Activated T-helper 1 cell treated with anti-CD3 and anti-CD28 coated beads, Interleukin-12 subunit alpha, Interleukin-12 subunit beta, Interleukin-2, Interleukin-4 antibody, amounts not matched to agents 30 ng/mL and 10 ng/mL and 1 ng/mL, durations not matched to agents 14 hours and 24 hours and 36 hours (primary cell): ENCODE measurements at places on chromosomes 1 and 21. TPM values are rescaled to one million over a fixed set of nuclear protein-coding genes. Genes with fewer than 3 reads are reported as not detected.

PRAMEF7 gene
- not detected in 2 replicates for total RNA-seq

GRCh38 chr1:221150996-221151395 is 271.8 kb downstream of the HLX start:
- no peak for DNase-seq

- no peak for DNase-seq
Observed at GRCh38 chr1:109392037-109392787, 5.5 kb downstream of the SORT1 start.

DNA sequence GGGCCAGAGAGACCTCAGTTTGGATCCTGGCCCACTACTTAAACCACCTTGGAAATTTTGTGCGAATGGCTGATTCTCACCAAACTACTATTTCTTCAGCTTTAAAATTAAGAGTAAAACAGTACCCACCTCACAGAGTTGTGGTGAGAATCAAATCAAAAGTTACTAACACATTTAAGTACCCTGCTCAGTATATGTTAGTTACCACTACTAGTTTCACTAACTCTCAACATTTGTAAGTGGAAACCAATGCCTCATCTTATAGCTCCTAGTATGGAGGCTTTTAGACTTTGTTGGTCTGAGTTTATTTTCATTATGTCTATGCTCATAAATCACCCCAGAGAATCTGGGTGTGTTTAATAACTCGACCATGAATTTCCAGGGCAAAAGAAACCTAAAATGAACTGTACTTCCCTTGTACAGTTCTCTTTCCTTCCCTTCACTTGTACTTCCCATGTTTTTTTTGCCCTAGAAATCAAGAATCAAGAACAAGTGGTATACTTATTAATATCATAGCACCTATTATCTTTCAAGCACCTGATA is 11.6 kb upstream of the SERBP1 start:
- DNase-seq: no peak
